Kidney tubule cell (primary cell): ENCODE measurements at places on chromosomes 7 and 10.

DNA sequence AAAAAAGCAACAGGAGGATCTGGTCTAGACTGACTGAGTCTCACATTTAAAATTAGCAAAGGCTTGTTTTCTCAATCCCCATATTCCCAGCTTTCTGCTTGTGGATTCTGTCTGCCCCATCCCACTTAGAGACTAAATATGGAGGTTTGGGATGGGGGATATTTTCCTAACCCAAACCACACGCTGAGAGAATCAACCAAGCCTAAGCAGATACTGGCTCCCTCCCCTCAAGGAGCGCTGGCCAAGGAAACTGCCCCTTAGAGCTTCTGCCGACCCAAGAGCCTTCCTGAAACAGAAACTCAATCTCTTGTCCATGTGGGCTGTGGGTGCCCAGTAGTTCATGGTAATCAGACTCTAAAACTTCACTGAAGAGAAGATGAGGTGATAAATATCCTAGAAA, 3.9 kb downstream of the FFAR4 start:
- DNase-seq: no peak

GRCh38 chr7:2619116-2619515, 12.7 kb upstream of the TTYH3 start:
- DNase-seq: no peak

DNA sequence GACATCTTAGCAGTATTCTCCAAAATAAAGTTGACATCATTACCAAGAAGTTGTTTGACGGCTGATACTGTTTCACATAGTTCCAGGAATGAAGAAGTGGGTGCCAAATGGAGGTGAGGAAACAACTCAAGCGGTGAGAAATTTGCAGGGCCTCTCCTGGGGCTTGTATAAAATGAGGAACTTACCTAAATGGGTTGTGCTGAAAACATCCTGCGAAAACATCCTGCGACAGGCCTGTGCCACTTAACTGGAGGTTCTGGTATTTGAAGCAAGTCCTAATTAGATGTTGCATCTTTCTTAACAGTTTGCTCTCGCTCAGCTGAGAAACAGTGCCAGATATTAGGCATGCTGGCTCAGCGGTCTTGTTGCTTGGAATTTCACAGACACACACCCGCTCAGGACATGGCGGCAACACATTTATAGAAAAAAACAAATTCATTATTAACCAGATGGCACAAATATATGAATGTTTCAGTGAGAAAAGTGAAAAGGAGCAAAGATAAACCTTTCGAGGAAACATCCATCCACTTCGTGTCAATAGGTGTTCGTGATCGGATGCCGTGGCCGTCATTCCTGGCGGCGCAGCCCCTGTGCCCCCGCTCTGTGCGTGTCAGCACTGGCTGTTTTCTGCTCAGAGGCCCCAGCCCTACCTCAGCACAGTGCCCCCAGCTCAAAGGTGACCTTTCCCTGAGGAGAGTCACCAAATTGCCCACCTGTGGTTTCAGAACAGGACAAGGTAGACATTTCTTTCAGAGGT, 48.1 kb downstream of the CDC123 start:
- DNase-seq: no peak

DNA sequence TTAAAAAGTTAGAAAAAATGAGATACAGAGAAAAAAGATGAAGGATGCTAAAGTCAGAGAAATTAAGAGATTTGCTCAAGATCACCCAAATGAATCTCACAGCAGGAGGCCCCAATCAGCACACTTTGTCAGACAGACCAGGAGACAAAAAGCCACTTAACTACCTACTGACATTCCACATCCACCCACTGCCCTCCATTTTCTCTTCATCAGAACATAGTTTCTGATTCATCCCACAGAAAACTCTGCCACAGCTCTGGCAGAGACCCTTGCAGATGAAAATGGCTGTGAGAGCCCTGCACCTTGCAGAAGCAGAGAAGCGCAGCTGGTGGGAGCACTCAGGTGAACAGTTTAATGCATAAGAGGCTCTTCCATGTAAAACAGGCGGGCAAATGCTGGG, 26.6 kb downstream of the DGKI start:
- no peak for DNase-seq

DNA sequence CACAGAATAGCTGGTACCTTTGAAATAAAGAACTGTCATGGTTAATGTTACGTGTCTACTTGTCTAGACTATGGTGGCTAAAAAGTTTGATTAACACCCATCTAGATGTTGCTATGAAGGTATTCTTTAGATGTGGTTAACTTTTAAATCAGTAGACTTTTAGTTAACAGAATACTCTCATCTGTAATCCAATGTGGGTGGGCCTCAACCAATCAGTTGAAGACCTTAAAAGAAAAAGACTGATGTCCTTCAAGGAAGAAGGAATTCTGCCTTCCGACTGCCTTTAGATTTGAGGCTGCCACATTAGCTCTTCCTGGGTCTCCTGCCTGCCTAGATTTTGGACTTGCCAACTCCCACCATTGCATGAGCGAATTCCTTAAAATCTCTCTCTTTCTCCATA, 113.0 kb upstream of the CACUL1 start:
- DNase-seq: no peak

- no peak for DNase-seq
These were observed 24.0 kb upstream of the MALRD1 start for GRCh38 chr10:19024611-19025010.

DNA sequence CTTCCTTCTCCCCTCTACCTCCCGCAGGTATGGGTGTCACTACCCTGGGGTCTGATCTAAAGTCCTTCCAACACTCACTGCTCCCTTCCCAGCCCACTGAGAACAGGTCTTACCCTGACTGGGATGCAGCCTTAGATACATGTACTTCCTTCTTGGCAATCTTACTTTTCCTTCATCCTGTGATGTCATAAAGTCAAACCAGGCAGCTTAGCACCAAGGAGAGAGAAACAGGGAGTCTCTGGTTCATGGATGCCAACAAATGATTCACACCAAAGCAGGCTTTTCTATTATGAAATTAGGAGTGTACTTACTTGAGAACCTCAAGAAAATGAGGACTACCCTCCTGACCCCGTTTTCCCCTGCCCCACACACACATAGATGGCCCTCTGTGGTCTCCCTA, 111.0 kb upstream of the KMT2E start:
- peak; percentile 17 for DNase-seq

GRCh38 chr10:112461029-112461887, 14.2 kb downstream of the VTI1A start:
- DNase-seq: peak; percentile 78

GRCh38 chr7:71752171-71752935, 620.4 kb downstream of the GALNT17 start:
- peak; percentile 23 for DNase-seq

DNA sequence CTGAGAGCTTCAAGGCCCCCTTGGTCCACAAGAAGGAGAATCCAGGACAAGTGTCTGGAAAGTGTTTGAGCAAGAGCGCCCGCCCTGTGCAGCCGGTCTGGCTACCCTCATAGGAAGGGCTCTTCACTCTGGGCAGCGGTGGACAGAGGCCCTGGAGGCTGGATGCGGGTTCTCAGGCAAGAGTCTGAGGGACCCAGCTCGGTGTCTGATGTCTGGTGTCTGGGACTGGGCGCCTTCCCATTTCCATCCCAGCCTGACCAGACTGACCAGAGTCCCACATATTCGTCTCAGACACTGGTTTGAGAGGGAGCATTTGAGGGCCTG, 59.8 kb downstream of the HK1 start:
- no peak for DNase-seq

DNA sequence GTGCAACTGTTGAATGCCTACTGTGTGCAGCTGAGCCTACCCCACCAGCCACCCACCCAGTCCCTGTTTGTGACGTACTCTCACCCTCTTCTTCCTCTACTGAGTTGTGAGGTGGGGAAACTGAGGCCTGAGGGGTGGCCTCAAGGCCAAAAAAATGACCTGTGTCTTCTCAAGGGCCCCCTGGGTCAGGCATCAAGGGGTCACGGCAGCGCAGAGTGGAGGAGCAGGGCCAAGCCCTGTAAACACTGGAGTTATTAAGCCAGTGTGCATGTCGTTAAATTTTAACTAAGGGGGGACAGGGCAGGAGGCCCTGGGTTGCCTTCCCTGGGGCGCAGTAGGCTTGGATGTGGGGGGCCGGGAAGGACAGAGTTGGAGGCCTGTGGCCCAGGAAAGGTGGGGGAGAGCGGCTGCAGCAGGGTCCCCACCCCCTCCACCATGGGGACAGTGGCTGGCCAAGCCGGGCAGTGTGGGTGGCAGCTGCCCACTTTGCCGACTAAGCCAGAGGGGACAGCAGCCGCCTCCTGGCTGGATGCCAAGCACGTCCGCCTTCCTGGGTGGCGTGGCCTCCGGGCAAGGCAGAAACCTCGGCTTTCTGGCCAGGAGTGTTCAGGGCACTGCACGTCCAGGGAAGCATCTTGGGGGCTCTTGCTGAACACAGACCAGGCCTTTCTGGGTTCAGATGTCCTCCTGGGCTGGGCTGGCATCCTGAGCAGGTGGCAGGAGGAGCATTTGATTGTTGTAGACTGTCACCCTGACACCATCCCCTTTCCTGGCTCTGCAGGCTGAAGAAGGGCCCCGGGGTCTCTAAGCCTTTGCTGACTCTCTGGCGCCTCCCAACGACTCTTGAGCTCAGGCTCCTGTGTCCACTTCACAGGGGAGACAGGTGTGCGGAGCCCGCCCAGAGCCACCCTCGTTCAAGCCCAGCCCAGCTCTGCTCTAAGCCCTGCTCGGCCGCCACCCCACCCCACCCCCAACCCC, 1.9 kb downstream of the SLC29A4 start:
- DNase-seq: peak; percentile 63

GRCh38 chr7:140284062-140284461, 107.3 kb upstream of the KDM7A start:
- peak; percentile 44 for DNase-seq

- no peak for DNase-seq
These were observed 22.9 kb downstream of the STRIP2 start for GRCh38 chr7:129457101-129457500.

GRCh38 chr10:5584895-5585516, 60.2 kb downstream of the CALML3 start:
- peak; percentile 99 for DNase-seq

- DNase-seq: peak; percentile 94
These were observed 78.4 kb downstream of the RNF216 start for GRCh38 chr7:5702876-5703571.

- DNase-seq: peak; percentile 37
These were observed 382.0 kb upstream of the ADARB2 start for GRCh38 chr10:2119316-2119715.

DNA sequence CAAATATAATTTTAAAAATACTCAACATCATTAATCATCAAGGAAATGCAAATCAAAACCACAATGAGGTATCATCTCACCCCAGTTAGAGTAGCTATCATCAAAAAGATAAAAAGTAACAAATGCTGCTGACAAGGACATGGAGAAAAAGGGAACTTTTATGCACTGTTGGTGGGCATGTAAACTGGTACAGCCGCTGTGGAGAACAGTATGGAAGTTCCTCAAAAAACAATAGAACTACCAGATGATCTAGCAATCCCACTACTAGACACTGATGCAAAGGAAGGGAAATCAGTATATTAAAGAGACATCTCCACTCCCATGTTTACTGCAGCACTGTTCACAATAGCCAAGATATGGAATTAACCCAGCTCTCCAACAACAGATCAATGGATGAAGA, 384.5 kb downstream of the PLXDC2 start:
- no peak for DNase-seq

- DNase-seq: no peak
These were observed 234.9 kb downstream of the EBF3 start for GRCh38 chr10:129728905-129729795.

DNA sequence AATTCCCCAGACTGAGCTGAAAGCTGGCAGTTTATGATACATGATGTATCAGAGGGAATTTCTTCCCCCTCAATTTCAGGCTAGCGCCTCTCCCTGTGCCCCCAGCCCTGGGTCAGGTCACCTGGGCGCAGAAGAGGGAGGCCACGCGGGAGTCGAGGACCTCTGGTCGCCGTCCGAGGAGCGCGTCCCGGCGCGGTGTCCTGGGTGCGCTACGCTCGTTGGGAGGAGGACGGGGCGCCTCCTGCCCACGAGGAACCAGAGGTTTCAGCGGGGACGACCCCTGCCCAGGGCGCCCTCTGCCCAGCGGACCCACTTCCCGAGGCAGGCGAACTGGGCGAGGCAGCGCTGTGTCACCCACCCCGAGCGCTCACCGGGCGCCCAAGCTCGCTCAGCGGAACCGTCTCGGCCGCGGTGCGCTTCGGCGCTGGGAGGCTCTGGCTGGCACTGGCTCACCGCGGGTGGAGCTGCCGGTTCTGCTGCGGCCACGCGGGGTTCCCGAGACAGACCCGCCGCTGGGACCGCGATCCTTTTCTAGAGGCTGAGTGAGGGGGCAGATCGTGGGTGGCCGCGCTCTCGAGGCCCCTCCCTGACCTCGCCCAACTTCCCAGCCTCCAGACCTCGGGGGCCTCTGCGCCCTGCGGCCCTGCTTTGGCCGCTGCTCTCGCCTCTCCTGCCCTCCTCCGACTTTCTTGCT, at the start of gene FAM237B:
Gene FAM237B, minus strand, starts transcription at position 504 of the 694 bp plus-strand sequence. CDS start 1,556 bp downstream, outside the sequence.
- peak; percentile 35 for DNase-seq
